Right lobe of liver (tissue), 6 donors: ENCODE measurements at places on chromosomes 2 and 18. TPM values are rescaled to one million over a fixed set of nuclear protein-coding genes. Genes with fewer than 3 reads are reported as not detected.

The GRHL1 gene
- total RNA-seq, result 6.7 TPM

The AGXT gene
- 1,142 TPM for total RNA-seq

The CDK15 gene
- total RNA-seq, result not detected

The ARID5A gene
- total RNA-seq, result 23.1 TPM

The ANKAR gene
- total RNA-seq, result 9.2 TPM

The CNDP1 gene
- 14.9 TPM for total RNA-seq

The TRAK2 gene
- 18.4 TPM for total RNA-seq

The EFR3B gene
- total RNA-seq, result 0.15 TPM

The DPP4 gene
- 17.8 TPM for total RNA-seq

The SERPINB12 gene
- total RNA-seq, result not detected

DNA sequence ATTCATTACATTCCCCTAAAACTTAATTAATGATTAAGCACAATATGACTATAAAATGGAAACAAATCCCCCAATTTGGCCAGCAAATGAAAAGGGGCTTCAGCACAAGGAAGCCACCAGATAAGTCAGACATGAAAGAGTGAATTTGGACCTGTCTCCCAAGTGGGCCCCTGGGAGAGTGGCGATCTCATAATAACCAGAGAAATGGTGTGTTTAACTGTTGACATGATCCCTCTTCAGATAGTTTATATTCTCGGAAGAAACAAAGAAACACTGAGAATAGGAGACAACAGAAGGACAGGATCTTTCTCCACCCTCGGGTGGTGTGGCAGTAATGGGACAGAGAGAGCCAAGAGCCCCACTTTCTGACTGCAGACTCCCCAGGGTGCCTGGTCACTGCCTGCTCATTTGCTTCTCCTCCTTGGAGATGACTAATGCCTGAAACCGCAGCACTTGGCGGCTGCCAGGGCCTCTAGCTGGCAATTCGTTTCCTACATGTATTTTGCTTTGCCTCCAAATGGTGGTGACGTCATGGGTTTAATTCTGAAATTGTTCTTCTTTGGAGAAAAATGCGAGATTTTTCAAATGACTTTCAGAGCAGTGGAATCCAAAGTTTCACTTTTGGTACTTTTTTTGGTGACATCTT is 46.4 kb upstream of the SPP2 start:
- no peaks in the 10 kb centered on the region for H3K4me1 ChIP-seq
- peaks cover 4% of the 10 kb centered on the region for H3K36me3 ChIP-seq
- no peak overlapping the region for H3K4me3 ChIP-seq
- no peaks in the 10 kb centered on the region for H3K27me3 ChIP-seq

DNA sequence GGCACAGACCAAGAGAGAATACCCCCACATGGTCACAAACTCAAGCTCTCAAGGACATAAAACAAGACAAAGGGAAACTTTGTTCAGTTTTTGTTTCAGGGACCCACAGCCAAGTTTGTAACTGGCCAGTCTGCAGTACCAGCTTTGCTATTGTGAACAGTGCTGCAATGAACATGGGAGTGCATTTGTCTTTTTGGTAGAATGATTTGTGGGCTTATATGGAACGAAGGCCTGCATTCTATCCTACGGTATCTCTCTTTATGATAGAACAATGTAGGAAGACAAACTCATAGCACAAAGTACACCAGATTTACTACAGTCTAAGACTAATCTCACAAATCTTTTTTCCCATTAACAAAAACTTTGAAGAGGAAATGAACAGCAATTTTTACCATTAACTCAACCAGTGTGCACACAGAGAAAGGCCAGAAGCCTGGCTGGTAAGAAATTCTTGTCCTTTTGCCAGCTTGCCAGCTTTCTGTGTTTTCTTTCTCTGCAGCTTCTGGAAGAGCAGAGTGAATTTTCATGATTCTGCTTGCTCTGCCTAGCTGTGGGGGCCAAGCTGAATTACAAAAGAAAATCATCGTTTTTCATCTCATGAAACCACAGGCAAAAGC is 37.1 kb upstream of the FEZ2 start:
- H3K4me1 ChIP-seq, result no peaks in the 10 kb centered on the region
- no peak for DNase-seq
- no peaks in the 10 kb centered on the region for H3K36me3 ChIP-seq
- no peak overlapping the region for H3K27ac ChIP-seq

DNA sequence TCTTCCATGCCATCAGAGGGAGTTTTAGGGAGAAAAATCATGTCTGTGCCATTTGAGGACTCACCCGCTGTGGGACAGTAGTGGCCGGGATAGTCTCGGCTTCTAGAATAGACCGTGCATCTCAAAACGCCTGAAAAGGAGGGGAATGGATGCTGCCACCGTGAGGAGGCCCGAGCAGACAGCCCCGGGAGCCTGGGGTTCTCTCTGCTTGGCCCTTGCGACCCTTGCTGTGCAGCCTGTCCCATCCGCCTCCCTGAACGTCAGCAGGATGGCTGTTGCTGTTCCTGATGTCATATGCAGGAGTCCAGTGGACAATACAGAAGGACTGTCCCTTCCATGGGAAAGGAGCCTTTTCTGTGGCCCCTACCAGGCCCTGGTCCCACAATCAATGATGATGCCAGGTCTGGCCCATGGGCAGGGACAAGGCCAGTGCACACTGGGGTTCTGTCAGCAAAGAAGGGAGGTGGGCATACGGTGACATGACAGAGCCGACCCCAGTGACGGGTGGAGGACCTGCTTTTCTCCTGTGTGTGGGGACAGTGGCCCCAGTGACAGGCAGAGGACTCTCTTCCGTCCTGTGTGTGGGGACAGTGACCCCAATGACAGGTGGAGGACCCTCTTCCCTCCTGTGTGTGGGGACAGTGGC is 58.8 kb downstream of the ACKR3 start:
- no peaks in the 10 kb centered on the region for H3K27me3 ChIP-seq
- no peak overlapping the region for H3K27ac ChIP-seq
- no peak for DNase-seq
- no peak overlapping the region for H3K4me3 ChIP-seq
- H3K4me1 ChIP-seq, result no peaks in the 10 kb centered on the region
- H3K36me3 ChIP-seq, result no peaks in the 10 kb centered on the region

DNA sequence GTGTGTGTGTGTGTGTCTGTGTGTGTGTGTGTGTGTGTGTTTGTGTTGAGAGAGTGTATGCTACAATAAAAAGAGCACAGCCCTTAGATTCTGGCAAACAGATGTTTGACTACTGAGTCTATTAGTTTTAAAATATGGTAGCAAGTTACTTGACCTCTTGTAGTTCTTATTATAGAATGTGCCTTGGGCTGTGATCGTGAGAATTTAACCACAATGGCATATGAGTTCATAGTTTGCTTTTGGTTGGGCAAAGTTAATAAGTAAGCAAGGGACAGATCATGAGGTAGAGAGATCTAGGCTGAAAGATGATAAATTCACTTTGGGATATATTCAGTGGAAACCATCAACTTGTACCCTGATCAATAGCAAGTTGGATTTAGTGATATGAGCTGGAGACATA is 334.3 kb upstream of the VWC2L start:
- H3K27ac ChIP-seq, result no peak overlapping the region
- no peak for DNase-seq
- H3K4me3 ChIP-seq, result no peak overlapping the region
- no peaks in the 10 kb centered on the region for H3K4me1 ChIP-seq
- no peaks in the 10 kb centered on the region for H3K27me3 ChIP-seq

DNA sequence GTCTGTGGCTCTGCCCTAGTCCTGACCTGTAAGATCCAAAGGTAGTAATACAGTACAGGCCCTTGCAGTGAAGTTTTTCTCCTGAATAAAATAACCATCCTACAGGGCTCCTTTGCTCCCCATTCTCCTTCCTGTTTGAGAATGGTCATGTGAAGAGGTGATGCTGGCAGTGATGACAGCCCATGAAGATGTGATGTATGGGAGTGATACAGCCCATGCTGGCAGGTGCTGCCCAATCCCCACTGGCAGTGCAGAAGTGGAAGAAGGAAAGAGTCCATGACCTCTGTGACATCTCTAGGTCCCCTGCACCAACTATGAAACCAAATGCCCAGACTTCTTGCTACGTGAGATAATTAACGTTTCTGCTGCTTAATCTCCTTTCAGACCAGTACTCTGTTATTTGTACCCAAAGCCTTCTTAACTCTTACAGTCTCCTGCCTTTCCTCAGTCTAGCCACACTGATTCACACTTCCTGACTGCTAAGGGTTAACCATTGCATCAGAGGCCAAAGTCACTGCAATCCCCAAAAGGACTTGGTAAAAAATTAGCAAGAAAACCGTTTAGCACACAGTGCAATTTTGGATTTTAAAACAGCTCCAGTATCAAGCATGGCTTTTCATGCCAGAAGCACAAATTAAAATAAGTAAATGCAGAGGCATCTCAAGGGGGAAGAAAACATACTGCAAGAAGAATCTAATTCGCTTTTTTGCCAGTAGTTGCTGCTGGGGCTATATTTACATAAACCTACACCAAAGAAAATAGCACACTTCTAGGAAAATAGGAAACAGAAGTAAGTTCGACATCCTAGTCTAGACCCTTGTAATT is 98.0 kb downstream of the STK39 start:
- no peak overlapping the region for H3K4me3 ChIP-seq
- H3K4me1 ChIP-seq, result no peaks in the 10 kb centered on the region
- no peak overlapping the region for H3K27ac ChIP-seq

- no peaks in the 10 kb centered on the region for H3K36me3 ChIP-seq
- DNase-seq, result peak; percentile 87
- no peak overlapping the region for H3K4me3 ChIP-seq
Observed at GRCh38 chr2:71939588-71940535, 207.8 kb downstream of the CYP26B1 start.

- no peaks in the 10 kb centered on the region for H3K27me3 ChIP-seq
- no peaks in the 10 kb centered on the region for H3K36me3 ChIP-seq
- no peak for DNase-seq
- no peak overlapping the region for H3K27ac ChIP-seq
Observed at GRCh38 chr2:128260239-128261138, 58.2 kb downstream of the HS6ST1 start.

DNA sequence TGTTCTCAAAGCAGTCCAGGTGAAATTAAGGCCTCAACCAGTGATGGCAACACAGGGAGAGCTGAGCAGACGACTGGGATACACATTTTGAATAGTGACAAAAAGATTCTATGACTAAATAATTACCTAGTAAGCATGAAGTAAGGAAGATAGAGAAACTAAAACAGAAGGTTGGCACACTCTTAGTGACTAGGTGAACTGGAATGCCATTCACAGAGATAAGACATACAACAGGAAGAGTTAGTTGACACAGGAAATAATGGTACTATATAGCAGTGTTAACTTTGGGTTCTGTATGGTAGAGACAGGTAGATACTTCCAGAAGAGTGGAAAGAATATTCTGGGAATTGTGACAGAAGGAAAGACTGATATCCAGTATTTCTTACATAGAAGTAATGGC is 181.8 kb upstream of the NT5C1B start:
- no peak overlapping the region for H3K27ac ChIP-seq
- H3K27me3 ChIP-seq, result no peaks in the 10 kb centered on the region
- H3K36me3 ChIP-seq, result no peaks in the 10 kb centered on the region

GRCh38 chr2:96484091-96484490 is 21.1 kb downstream of the NEURL3 start:
- no peaks in the 10 kb centered on the region for H3K27me3 ChIP-seq
- no peak overlapping the region for H3K27ac ChIP-seq
- no peak overlapping the region for H3K4me3 ChIP-seq
- no peaks in the 10 kb centered on the region for H3K4me1 ChIP-seq

DNA sequence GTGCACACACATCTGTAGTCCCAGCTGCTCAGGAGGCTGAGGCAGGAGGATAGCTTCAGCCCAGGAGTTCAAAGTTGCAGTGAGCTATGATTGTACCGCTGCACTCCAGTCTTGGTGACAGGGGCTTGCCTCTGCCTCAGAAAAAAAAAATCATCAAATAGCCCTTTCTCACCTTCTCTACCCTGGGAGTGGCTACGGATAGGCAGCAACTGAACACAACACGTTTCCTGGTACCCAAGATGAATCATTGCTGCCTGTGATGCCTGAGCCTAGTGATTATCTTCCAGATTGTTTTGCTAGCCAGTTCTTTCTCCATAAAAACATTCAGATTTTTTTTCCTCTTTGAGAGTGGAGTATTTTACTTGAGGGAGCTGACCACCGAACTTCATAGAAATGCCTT is 13.5 kb downstream of the INPP4A start:
- no peak overlapping the region for H3K27ac ChIP-seq
- H3K27me3 ChIP-seq, result no peaks in the 10 kb centered on the region
- no peaks in the 10 kb centered on the region for H3K36me3 ChIP-seq
- no peaks in the 10 kb centered on the region for H3K4me1 ChIP-seq
- H3K4me3 ChIP-seq, result no peak overlapping the region

GRCh38 chr18:71807586-71807985 is 736.6 kb downstream of the CBLN2 start:
- no peaks in the 10 kb centered on the region for H3K4me1 ChIP-seq
- H3K27ac ChIP-seq, result no peak overlapping the region
- no peak overlapping the region for H3K4me3 ChIP-seq

DNA sequence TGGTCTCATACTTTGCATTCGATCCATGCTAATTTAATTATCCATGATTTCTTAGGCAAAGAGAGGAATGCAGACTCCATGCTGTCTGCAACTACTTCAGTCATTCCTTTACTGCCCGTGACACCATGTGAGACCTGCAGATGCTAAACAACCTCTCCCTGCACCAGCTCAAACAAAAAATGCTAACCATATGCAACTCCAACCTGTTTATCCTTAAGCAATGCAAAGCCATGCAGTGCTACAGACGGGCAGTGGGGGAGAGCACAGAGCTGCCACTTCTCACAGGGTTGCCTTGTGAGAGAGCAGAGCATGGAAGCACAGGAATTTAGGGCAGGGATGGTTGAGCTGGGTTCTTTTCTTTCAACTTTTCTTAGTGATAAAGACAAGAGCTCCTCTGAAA is 74.9 kb upstream of the KLHL14 start:
- no peak overlapping the region for H3K4me3 ChIP-seq
- H3K4me1 ChIP-seq, result no peaks in the 10 kb centered on the region
- no peaks in the 10 kb centered on the region for H3K36me3 ChIP-seq
- H3K27me3 ChIP-seq, result no peaks in the 10 kb centered on the region

GRCh38 chr2:74925361-74925786 is 33.1 kb upstream of the POLE4 start:
- no peak overlapping the region for H3K27ac ChIP-seq
- no peak for DNase-seq
- H3K4me3 ChIP-seq, result no peak overlapping the region
- no peaks in the 10 kb centered on the region for H3K4me1 ChIP-seq
- H3K36me3 ChIP-seq, result no peaks in the 10 kb centered on the region

DNA sequence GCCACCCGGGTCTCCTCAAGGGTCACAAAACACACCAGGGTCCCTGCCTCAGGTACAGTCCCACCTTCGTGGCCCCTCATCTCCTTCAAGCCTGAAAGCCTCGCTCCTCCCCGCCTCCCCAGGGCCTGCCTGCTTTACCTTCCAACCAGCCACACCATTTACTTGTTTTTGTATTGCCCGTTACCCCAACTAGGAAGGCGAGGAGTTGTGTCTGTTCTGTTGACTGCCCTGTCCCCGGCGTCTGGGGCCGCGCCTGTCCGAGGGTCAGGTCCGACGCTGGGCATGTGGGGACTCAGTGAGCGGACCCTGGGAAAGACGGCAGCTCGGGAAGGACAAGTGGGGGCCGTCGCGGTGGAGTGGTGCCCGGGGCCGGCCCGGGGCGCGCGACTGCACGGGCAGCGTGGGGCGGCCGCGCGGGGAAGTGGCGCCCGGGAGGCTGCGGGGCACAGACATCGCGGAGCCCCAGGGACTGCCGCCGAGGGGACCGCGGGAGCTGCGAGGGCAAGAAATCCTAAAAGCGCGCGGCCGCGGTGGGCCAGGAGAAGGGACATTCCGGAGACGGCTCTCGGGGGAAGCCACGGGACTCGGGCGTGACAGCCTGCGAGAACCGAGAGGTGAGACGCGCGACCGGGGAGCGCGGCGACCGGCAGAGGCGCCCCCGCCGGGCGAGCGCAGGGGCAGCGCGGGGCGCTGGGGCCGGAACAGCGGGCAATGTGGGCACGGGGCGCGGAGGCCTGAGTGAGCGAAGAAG is 797 bp upstream of the GRHL1 start:
- no peaks in the 10 kb centered on the region for H3K36me3 ChIP-seq
- no peaks in the 10 kb centered on the region for H3K4me1 ChIP-seq
- peak overlapping the region; percentile 64 for H3K27ac ChIP-seq
- DNase-seq, result peak; percentile 73
- H3K27me3 ChIP-seq, result no peaks in the 10 kb centered on the region
